RWPE2 (cell line): ENCODE measurements at places on chromosomes 5 and 9.

- no peak for DNase-seq
Observed at GRCh38 chr5:132079081-132079480, 5.5 kb downstream of the CSF2 start.

- DNase-seq: no peak
Observed at GRCh38 chr5:170648541-170648940, 135.0 kb upstream of the GABRP start.

DNA sequence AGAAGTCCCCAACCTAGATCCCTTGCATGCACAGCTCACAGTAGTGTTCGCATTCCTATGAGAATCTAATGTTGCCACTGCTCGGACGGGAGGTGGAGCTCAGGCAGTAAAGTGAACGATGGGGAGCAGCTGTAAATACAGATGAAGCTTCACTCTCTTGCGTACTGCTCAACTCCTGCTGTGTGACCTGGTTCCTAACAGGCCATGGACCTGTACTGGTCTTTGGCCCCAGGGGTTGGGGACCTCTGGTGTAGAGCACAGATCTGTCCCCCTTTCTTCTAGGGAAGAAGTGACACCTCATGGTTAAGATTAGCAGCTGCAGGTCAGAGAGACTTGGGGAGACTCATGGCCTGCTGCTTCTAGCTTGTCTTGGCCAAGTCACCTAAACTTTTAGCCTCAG is 7.1 kb downstream of the ARHGEF28 start:
- DNase-seq: no peak

GRCh38 chr9:115891929-115892328 is 261.7 kb upstream of the PAPPA start:
- no peak for DNase-seq

DNA sequence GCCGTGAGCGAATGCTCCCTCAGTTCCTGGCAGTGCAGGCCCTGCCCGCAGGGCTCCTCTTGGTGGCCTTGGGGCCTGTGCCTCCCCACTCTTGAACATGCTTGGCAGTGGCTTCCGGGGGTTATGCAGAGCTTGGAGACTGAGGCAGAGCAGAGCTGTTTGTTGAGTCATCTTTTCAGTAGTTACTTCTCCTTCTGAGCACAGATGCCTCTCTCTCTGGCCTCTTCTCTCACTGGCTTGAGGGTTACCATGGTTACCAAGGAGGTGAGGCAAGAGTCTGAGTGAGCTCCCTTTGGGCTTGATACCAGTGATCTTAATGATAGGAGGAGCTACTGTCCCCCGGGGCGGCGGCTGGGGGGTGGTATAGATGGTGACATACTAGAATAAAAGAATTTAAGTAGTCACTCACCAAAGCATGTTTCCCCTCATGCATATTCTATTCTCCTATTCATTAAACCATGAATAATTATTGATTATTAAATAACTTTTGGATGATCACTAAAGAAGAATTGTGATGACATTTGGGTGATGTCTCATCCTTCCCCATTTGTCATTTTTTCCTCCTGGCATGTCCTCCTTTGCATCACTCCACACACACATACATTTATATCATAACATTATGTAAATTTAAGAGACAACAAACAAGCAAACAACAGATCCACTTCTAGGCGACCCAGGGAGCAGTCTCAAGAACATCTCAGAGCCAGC is 111.1 kb downstream of the ARHGAP26 start:
- no peak for DNase-seq

DNA sequence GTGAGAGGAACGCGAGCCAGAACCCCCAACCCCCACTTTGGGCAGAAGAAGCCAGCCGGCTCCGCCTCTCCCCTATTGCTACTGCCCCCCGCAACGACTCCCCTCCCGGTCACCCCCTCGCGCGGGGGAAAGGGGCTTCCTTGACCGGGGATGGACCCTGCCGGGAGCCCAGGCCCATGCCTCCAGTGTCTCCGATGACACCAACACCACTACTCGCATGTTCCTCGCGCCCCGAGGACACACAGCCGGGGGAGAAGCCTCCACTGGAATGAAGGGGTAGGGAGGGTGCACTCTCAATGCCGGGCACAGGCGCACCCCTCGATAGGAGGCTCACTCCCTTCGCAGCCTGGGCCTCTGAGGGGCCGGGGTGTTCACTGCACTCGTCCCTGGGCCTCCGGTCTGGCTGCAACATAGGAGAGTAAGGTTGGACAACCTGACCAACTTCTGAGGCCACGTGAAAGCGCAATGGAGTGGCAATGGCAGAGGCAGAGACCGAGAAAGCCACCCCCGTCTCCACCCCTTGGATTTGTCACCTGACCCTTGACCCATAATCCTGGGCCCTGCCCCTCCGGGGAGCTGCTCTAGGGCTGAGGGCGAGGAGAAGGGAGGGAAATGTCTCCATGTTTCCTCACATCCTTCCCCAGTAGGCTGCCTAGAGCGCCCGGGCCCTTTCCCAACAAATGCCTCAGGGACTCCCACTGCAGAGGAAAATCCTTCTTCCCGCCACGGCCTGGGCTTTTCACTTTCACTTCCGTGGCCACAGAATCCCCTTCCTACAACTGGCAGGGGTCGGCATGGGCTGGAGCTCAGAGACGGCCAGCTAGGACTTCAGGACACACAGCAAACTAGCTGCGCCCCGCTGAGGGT is 1.1 kb upstream of the CNTFR start:
- no peak for DNase-seq

DNA sequence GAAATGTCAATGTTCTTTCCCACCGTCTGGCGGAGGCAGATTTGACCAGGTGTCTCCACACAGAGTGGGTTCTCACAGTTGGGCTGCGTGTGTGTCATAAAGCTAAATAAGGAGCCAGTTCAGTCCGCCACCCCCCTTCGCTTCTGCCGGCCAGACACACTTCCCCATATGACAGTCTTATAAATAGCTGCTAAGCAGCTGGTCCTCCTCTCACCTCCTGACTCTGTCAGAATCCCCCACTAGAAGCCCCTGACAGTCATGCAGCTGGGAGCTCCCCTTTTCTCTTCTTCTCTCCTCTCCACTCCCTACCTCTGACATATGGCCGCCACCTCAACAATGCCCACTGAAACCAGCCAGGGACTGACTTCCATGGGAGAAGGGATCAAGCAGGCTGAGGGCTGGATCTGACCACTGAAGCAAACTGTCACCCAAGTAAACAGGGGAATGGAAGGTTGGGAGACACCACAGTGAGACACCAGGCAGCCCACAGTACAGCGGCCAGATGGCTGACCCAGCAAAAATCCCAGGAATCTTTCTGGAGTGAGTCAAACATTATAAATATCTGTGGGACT is 141.9 kb upstream of the EFNA5 start:
- DNase-seq: no peak

GRCh38 chr9:88006511-88007290 is 32.4 kb upstream of the CDK20 start:
- DNase-seq: peak; percentile 40

GRCh38 chr9:93230601-93231000 is 46.7 kb downstream of the WNK2 start:
- DNase-seq: no peak

- DNase-seq: no peak
Observed at GRCh38 chr9:2597483-2597882, 24.1 kb upstream of the VLDLR start.

DNA sequence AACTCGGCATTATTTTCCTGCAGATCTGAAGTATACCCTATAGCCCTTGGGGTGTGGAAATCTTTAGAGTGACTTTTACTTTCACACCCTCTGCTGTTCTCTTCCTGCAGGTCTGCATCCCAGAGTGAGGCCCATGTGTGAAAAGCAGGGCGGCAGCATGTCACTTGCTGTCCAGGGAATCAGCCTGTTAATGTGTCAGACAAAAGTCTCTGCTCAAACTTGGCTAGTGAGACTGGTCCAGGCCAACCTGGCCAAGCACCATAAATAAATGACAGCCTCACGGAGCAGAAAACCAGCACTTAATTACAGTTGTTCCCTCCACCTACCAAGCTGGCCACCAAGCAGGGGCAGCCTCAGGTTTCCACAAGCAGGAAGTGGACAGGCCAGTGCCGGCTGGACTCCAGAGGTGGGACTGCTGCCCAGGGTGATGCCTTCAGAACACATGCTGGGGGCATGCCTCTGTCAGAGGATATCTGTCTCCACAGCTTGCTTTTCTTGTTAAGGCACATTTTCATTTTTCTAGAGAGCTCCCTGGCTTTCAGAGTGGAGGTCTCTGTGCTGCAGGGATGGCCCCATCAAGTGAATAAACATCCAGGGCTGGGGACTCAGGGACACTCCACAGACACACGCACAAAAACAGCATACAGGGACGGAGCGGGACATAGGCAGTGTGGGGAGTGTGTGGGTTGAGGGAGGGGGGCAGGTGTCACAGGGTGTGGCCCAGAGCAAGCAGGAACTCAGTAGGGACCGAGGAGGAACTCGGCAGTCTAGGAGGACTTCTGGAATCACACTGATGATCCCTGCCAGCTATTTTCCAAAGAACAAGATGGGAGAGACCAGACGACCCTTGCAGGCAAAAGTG is 243.8 kb upstream of the IRX1 start:
- peak; percentile 29 for DNase-seq

- no peak for DNase-seq
Observed at GRCh38 chr9:133139246-133140173, 18.5 kb upstream of the RALGDS start.

DNA sequence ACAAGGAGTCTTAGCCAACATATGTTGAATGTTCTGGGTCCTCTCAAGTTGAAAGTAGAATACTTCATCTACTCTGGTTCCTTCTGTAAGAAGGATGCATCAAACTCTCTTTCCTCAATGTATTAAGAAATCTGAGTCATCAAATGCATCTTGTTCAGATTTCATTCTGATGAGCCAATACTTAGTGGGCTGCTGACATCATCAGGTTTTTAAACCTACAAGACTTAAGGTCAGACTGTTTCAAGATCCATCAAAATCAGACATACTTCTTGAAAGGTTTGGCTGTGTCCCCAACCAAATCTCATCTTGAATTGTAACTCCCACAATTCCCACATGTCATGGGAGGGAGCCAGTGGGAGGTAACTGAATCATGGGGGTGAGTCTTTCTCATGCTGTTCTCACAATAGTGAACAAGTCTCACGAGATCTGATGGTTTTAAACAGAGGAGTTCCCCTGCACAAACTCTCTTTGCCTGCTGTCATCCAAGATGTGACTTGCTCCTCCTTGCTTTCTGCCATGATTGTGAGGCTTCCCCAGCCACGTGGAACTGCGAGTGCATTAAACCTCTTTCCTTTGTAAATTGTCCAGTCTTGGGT is 168.8 kb downstream of the RAPGEF6 start:
- DNase-seq: no peak

DNA sequence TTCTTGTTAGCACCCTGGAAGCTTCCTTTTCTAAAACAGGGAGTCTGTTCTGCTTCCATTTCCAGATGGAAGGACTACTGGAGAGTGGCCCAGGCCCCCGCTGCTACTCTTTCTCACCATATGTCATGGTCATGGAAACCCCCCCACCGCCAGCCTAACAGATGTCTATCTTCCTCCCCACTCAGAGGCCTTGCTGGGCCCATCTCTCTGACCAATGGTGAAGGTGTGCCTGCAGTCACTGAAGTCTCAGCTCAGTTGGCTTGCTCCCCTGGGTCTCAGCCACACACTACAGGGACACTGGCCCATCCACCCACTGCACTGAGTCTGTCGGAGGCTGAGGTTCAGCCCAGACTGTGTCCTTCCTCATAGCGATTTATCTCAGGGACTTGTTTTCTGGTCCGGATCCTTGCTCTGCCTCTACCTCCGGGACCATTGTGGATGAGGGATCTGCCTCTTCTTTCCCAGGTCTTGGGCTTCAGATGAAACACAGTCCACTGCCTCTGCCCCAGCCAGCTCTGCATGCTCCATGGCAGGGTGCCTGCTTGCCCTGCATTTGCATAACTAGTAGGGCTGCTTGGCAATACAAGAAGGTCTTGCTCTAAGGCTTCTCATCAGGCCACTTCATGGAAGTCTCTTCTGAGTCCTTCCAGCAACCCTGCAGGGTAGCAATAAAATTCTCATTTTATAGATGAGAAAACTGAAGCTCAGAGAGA is 30.8 kb downstream of the GALNT12 start:
- no peak for DNase-seq

GRCh38 chr9:138105123-138105415 is 227.5 kb downstream of the CACNA1B start:
- no peak for DNase-seq

- DNase-seq: no peak
Observed at GRCh38 chr5:83523929-83524328, 52.4 kb downstream of the VCAN start.

- no peak for DNase-seq
Observed at GRCh38 chr5:36300191-36300926, 1.3 kb downstream of the RANBP3L start.

- no peak for DNase-seq
Observed at GRCh38 chr5:126383776-126384175, 39.4 kb upstream of the GRAMD2B start.

DNA sequence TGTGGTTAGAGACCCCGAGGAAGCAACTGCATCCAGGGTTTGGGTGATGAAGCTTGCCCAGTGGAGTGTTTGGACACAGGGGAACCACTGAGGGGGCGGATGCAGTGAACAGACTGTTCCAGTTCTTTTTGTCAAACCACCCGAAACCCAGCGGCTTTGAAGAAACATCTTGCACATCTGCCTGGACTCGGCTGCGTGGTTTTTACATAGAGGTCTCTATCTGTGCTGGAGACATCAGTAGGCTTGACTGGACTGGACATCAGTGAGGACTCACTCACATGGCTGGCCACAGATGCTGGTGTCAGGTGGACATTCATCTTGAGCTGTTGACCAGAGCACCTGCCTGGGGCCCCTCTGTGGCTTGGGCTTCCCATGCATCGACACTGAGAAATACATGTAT is 15.3 kb upstream of the SPATA31E1 start:
- no peak for DNase-seq

DNA sequence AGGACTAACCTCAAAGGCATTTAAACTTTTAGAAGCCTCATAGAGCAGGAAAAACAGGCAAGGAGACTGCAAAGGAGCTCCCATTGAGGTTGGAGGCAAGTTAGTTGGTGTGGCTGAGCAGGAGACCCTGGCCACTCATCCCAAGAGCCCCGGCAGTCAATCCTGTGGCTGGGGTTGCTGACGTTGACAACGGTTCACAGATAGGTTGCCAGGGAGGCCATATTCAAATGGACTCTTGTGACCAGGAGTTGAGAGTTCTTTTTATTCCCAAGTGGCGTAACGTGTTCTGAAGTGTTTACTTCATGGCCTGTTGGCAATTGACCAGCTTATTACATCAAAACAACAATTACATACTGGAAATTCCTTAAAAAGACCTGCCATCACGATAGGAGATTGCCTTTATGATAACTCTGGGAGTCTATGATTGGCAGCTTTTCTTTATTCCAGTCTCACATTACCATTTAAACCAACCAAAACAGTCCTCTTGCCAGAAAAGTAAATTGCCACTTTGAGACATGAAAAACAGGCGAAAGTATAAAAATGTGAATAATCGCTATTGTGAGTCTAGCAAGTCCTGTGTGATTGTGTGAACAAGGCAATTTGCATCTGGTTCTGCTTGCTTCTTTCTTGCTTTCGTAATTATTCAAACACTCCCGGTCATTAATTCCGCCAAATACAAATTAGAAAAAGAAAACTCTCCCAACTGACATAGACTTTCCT is 394.9 kb downstream of the MED10 start:
- DNase-seq: no peak

GRCh38 chr5:171640480-171640879 is 145.1 kb upstream of the SMIM23 start:
- no peak for DNase-seq

- no peak for DNase-seq
Observed at GRCh38 chr5:125327676-125328075, 581.2 kb upstream of the ZNF608 start.
